ENCODE measurements at places on chromosomes 12 and 14.

DNA sequence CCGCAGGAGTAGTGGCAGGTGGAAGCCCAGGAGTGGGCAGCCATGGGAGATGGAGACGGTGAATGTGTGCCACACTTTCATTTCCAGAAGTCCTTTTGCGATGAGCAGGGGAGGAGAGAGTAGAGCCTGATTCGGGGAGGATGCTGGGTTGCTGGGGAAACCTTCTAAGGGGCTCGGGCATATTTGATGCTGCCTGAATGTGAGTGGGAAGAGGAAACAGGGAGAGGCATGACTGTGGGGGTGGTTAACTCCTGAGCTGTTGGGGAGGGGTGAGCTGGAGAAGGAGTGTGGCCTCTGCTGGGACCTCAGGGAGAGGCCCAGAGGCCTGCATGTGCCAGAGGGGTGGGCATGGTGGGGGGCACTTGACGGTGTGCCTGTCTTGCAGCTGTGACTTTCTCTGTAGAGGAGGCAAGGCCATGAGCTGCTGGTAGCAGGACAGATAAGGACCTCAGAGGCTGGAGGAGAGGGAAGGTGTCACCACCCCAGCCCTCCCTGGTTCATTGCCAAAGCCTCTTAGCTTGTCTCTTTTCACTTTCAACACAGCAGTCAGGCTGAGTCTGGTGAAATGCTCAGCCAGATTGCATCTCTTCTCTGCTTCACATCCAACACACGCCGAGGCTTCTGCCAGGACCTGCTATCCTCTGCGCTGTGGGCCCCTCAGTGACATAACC lies 11.4 kb downstream of the GLT1D1 start:
- DNase-seq: no peak

- peak; percentile 84 for DNase-seq
Measured at GRCh38 chr12:49777800-49778748, 36.7 kb downstream of the TMBIM6 start.

DNA sequence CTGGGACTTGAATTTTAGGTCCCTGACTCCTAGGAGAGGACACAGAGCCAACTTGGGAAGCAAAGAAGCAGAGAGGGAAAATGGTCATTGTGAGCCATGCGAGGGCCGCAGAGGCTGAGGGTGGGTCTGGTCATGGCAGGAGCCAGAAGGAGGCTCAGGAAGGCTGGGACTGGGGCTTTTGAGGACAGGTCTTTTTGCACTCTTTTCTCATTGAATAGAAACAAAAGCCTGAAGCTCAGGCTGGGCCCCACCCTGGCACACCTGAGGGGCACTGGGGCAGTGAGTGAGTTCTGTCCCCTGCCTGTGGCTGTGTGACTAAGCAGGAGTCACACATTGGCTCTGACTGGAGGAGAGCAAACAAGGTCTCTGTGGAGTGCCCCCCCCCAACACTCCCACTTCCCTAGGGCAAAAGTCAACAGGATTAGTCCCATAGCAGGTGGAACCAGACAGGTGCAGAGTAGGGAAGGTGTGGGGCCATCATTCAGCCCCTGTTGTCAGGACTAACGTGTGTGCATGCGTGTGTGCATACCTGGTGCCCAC lies 2.8 kb downstream of the KRT7 start:
- no peak for DNase-seq

DNA sequence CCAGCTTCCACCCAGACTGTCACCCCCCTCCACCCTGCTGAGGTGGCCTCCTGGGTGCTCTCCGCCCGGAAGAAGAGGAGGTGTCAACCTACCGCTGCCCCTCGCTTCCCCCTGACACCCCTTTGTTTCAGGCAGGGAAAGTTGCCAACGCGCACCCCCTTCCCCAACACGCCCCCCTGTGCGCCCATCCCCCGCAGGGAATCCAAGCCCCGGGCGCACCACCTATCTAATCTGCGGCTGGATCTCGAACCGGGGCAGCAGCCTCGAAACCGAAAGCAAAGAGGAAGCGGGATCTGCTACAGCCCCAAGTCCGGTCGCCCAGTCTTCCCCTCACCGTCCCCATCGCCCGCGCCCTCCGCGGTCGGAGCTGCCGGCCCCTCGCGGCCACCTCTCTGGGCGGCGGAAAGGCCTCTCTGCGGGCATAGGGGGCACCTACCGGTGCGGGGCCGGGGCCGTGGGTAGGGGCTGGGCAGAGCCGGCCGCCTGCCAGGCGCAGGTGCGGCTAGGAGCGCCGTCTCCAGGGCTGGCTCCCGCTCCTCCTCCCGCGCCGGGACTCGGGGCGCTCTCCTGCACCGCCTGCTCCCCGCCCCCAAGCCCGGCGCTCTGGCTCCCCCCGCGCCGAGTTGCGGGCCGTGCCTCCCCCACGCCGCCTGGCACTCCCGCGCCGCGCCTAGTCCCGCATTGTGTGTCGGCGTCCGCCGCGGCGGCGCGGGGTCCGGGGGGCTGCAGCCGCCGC lies 18.3 kb upstream of the PLEKHH1 start:
- DNase-seq: peak; percentile 61

GRCh38 chr12:11757531-11757930 lies 108.1 kb downstream of the ETV6 start:
- DNase-seq: no peak

DNA sequence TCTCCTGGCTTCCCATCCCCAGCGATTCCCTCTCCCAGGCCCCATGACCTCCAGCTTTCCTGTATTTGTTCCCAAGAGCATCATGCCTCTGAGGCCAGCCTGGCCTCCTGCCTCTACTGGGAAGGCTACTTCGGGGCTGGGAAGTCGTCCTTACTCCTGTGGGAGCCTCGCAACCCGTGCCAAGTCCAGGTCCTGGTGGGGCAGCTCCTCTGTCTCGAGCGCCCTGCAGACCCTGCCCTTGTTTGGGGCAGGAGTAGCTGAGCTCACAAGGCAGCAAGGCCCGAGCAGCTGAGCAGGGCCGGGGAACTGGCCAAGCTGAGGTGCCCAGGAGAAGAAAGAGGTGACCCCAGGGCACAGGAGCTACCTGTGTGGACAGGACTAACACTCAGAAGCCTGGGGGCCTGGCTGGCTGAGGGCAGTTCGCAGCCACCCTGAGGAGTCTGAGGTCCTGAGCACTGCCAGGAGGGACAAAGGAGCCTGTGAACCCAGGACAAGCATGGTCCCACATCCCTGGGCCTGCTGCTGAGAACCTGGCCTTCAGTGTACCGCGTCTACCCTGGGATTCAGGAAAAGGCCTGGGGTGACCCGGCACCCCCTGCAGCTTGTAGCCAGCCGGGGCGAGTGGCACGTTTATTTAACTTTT lies 14.3 kb downstream of the C12orf43 start:
- DNase-seq: no peak

DNA sequence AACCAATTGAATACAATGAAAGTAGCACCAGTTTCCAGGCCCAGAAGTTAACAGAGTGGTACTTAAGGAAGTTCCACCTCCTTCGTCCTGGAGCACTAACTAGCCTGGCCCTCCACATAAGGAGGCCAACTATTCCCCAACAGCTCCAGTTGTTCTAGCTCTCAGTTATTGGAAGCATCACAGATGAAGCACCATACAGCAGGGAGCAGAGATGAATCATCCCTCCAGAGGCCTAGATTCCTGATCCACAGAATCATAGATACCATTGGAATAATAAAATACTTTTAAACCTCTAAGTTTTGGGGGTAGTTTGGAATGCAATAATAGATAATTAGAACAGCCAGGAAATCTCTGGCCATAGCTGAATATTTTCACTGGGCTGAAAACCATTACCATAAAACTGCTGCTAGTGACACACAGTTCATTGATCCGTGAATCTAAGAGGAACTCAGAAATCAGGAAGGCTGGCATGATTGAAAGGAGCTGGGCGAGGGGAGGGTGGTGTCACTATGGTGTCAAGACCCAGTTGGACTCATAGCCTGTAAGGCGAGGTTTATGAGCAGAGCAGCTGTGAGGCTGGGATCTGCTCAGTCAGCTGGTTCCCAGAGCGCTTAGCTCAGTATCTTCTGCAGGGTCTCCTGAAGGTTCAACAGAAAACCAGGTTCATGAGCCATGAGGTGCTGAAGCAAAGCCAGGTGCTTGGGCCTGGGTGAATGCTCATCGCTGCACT lies 371.4 kb upstream of the TMTC1 start:
- DNase-seq: no peak

DNA sequence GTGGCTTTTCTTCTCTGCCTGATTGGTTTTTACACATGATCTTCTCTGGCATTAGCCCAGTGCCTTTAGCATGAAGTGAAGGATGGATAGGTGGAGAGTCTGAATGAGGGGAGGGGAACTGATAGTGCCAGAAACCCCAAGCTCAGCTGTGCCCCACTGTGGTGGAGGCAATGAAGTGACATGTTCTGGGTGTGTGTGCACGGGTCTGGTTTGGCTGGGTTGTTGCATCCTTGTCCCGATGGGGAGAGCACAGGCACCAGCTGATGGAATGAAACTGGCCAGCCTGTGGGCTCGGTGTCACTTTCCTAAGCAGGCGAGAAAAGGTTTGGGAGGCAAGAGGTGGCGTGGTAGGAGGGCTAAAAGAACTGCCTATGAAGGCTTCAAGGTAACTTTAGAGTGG lies 65.3 kb downstream of the CACNA1C start:
- DNase-seq: no peak

- no peak for DNase-seq
Measured at GRCh38 chr12:15547691-15548090, 225.4 kb downstream of the PTPRO start.

DNA sequence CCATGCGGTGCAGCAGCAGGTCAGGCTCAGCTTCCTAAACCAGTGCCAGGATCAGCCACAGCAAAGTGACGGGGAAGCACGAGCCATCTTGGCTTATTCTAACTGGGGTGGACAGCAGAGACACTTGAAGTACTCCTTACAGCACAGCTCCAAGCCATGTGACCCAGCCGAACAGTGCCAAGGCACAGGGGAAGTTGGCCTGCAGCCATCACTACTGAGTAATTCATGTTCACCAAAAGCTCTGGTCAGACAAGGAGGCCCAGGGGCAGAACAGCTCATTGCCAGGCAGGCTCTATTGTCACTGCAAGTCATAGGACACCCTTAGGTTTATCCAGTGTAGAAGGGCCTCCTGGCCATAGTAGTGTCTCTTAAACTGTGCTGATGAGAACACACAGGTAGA lies 23.4 kb upstream of the SLC35F4 start:
- no peak for DNase-seq

- DNase-seq: no peak
Measured at GRCh38 chr12:57983146-57983857, 41.9 kb downstream of the ATP23 start.

DNA sequence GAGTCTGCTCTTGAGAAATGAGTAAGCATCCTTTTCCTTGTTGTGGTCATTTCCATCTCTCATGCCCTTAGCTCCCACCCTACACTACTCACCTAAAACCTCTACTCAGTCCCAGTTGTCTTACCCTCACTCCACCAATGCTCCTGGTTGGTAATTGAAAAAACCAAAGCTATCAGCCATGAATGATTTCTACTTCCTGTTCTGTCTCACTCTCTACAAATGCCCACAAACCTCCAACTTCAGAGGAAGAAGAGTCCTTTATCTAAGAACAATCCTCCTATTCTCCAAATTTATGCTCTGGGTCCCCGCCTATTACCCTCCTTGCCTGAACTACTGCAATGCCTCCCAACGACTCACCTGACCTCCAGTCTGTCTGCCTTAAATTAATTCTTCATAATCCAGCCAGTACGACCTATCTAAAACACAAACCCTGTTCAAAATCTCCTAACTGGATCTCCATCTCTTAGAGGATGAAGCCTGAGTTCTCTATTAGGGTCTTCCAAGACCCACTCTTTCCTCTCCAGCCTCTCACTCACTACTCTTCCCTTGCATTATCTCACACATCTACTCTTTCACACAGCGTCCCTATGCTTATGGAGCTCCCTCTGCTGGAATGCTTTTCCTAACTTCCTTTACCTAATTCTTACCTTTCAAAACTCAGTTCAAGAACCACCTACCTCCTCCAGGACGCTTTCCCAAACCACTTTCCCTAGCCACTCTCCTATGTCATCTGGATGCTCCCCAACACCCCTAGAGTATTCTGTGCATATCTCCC lies 2.2 kb downstream of the DHRS1 start:
- DNase-seq: no peak

All from activated T-cell treated with anti-CD3 and anti-CD28 coated beads, Interleukin-2, amount 50 U/mL, for 1 hour (primary cell).